COLO829 (cell line): ENCODE measurements at places on chromosomes 11 and 22.

DNA sequence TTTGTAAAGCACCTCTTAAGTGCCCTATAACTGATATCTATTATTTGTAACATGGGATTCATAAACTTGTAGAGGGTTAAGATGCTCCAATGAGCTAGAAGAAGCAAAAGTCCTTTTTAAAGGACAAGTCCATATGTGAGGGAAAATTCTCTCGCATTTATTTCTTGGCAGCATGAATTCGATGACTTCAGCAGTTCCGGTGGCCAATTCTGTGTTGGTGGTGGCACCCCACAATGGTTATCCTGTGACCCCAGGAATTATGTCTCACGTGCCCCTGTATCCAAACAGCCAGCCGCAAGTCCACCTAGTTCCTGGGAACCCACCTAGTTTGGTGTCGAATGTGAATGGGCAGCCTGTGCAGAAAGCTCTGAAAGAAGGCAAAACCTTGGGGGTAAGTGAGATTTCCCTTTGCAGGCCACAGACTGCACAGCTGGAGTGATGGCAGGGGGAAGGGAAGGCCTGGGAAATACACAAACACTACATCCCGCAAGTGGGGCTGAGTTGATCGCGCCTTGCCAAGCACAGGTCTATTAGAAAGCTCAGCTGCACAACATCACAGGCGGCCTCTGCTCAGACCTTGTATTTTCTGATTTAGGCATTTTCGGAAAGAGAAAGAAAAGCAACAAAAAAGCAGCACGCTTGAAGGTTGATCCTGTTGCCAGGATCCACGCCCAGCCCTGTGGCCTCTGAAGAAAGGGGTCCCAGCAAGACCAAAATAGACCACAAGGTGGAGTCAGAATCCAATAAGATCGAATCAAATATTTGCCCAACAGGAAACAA, 1.5 kb downstream of the MS4A8 start:
- no peak for DNase-seq

GRCh38 chr11:83364500-83365045, 78.4 kb upstream of the CCDC90B start:
- DNase-seq: no peak

DNA sequence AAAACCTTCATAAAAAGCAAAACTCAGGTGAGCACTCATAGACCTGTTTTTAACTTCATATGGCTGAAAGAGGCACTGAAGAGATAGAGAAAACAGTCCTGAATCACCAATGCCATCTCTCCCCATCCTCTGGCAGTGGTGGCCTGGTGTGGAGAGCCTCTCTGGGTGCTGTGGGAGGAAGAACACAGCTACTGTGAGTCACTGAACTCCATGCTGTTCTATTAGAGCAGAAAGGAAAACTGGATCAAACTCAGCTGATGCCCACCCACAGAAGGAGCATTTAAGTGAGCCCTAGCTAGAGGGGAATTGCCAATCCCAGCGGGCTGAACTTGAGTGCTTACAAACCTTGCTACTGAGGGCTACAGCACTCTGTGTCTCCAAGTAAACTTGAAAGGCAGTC, 115.3 kb upstream of the SESN3 start:
- DNase-seq: no peak

GRCh38 chr11:115316696-115317095, 187.5 kb downstream of the CADM1 start:
- no peak for DNase-seq

DNA sequence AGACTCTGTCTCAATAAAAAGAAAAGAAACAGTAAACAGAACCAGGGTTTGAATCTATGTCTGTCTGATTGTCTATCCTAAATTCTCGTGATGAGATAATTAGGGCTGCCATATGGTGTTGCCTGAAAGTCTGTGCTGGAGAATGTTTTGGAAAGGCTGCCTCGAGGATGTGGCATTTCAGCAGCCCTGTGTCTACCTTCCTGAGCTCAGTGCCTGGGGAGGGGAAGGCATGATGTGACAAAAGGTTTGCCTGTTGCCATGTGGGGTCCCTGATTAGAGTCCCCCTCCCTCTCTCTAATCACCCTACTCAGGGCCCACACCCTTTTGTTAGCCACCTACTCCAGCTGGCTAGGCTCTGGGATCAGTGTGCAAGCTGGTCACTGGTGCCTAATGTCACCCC, 15.2 kb downstream of the CD82 start:
- no peak for DNase-seq

- DNase-seq: no peak
These were observed 11.3 kb upstream of the TREH start for GRCh38 chr11:118690553-118691304.

- DNase-seq: no peak
These were observed 29.2 kb upstream of the DAGLA start for GRCh38 chr11:61650781-61651571.

DNA sequence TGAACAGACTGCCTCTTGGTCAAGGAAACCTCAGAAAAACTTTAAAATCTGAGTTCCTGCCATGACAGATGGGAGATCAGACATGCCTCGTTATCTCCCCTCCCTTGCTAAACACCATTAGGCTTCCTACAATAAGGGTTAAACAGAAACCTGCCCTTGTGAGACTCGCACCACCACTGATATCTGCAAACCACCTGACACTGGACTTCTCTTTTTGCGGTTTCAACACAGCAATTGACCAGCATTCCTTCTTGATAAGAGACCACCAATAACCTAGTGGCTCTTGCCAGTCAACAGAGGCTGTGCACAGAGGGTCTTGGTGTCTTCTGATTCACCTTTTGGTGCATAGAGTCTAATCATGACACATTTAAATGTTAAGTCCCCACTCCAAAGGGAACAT, 4.4 kb downstream of the OR5M8 start:
- DNase-seq: no peak

GRCh38 chr11:72812604-72812966, 1.6 kb upstream of the ATG16L2 start:
- no peak for DNase-seq
